ENCODE measurements at places on chromosomes 5 and 9.

DNA sequence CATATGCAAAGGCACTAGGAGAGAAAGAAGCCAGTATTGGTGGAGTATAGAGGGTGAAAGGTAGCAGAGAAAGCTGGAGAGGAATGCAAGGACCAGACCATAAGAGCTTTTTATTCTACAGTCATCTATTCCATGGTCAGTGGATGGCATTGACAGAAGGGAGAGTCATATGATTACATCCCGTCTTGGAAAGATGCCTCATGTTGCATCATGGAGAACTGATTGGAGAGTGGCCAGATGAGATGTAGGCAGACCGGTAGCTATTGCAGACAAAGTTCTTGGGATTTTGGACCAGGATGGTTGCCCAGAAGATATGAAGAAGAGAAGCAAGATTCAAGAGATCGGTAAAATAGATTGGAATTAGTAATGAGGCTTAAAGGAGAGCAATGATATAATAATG, 260.7 kb downstream of the CHSY3 start:
- no peak for DNase-seq
- no peaks in the 10 kb centered on the region for H3K36me3 ChIP-seq
- no peaks in the 10 kb centered on the region for H3K27me3 ChIP-seq
- H3K4me3 ChIP-seq = no peak overlapping the region
- H3K27ac ChIP-seq = no peak overlapping the region
- H3K4me1 ChIP-seq = no peaks in the 10 kb centered on the region

DNA sequence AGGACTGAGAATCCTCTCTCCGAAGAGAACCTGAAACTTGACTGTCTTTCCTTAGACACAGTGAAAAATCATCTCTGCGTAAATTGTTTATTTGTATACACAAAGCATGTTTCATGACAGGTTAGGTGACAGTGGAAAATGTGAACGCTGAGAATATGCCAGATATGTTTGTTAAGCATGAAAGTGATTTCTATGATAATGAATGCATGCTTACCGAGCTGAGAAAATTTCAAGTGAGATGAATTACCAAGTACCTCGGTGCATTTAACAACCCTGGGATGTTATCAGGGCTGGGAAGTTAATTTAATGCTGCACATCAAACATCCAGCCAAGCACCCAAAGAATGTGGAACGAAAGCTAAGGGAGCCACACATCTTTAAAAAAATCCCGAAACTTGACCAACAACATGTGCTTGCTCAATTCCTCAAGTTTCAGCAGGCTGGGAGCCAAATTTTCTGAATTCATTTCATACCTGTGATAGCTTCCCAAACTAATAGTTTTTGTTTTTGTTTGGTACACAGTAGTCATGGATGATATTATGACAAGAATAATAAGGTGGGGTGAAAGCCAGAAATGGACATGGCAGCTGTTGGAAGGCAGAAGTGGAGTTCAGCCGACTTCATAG, 336.9 kb downstream of the ARHGEF28 start:
- no peaks in the 10 kb centered on the region for H3K36me3 ChIP-seq
- no peaks in the 10 kb centered on the region for H3K27me3 ChIP-seq
- no peak for DNase-seq
- no peak overlapping the region for H3K27ac ChIP-seq
- H3K4me1 ChIP-seq = no peaks in the 10 kb centered on the region

DNA sequence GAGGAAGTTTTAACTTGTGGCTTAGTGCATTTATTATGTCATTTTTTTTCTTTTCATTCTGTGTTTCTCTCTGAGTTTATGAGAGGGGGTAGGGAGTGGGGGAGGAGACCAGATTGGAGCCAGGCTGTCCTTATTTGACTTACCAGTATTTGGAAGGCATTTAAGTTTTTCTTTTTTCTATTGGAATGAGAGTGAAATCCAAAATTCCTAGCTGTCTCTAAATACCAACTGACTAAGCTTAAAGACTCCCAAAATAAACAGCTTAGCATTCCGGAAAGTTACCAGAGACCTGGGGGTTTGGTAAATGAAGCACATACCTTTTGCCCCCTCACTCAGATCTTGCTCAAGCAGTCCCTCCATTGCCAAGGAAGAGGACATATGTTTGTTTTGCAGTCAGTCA, 581.9 kb upstream of the BRINP1 start:
- no peaks in the 10 kb centered on the region for H3K4me1 ChIP-seq
- no peaks in the 10 kb centered on the region for H3K36me3 ChIP-seq
- DNase-seq = no peak
- H3K27ac ChIP-seq = no peak overlapping the region
- H3K27me3 ChIP-seq = no peaks in the 10 kb centered on the region

- no peaks in the 10 kb centered on the region for H3K4me1 ChIP-seq
- H3K27me3 ChIP-seq = no peaks in the 10 kb centered on the region
- H3K36me3 ChIP-seq = no peaks in the 10 kb centered on the region
- H3K4me3 ChIP-seq = no peak overlapping the region
- no peak overlapping the region for H3K27ac ChIP-seq
Observed at GRCh38 chr9:117800389-117800788, 96.2 kb downstream of the TLR4 start.

GRCh38 chr9:93460689-93461413, 7.5 kb upstream of the FAM120AOS start:
- DNase-seq = no peak
- H3K27ac ChIP-seq = no peak overlapping the region
- H3K4me3 ChIP-seq = no peak overlapping the region
- no peaks in the 10 kb centered on the region for H3K36me3 ChIP-seq

DNA sequence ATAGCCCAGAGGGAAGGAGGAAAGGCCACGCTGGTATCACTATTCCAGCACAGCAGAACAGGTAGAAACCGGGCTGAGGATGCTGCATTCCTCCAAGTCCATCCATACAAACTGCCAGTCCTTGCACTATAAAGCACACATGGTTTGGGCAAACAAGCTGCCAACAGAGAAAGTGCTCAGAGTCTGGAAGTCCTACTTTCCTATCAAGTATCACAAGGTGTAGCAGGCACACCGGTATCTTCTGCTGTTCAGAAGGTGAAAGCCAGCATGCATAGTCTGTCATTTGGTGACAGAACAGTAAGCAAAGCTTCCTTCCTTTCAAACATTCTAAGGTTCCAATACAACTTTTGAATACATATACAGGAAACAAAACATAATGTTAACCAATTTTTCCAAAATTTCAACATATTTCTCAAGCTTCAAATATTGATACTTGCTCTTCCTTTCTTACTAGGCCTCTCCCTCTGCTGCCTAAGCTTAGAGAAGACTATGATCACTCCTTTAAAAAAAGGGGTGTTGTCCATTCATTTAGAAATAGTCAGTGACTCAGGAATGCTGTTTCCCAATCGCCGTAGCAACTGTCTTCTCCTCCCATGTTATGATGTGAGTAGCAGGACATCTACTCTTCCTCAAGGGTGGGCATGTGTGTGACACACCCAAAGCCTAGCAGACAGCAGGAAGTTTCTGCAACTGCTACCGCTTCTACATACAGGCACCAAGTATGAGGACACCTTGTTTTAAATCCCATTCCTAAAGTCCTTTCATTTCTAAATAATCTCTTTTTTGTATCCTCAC, 14.7 kb downstream of the DIAPH1 start:
- peak overlapping the region; percentile 2 for H3K4me3 ChIP-seq
- peaks cover 98% of the 10 kb centered on the region for H3K4me1 ChIP-seq
- H3K27me3 ChIP-seq = no peaks in the 10 kb centered on the region
- peak overlapping the region; percentile 72 for H3K27ac ChIP-seq
- no peak for DNase-seq

DNA sequence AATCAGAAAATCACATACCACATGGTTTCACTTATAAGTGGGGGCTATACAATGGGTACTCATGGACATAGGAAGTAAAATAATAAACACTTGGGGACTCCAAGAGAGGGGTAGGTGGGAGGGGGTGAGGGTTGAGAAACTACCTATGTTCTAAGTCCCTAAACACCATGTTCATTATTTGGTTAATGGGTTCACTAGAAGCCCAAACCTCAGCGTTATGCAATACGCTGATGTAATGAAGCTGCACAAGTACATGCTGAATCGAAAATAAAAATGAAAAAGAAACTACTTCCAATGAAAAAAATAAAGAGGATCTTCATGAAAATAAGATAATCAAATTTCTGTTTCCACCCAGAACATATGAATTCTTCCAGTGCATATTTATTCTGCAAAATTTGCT, 208.5 kb downstream of the TMEM161B start:
- H3K36me3 ChIP-seq = no peaks in the 10 kb centered on the region
- H3K27me3 ChIP-seq = no peaks in the 10 kb centered on the region
- H3K27ac ChIP-seq = no peak overlapping the region
- DNase-seq = no peak
- no peaks in the 10 kb centered on the region for H3K4me1 ChIP-seq
- H3K4me3 ChIP-seq = no peak overlapping the region

GRCh38 chr9:112322701-112323377, 10.6 kb downstream of the PTBP3 start:
- no peak overlapping the region for H3K27ac ChIP-seq
- no peaks in the 10 kb centered on the region for H3K36me3 ChIP-seq
- H3K4me1 ChIP-seq = peaks cover 57% of the 10 kb centered on the region
- no peak for DNase-seq
- no peaks in the 10 kb centered on the region for H3K27me3 ChIP-seq
- H3K4me3 ChIP-seq = no peak overlapping the region

- no peak overlapping the region for H3K27ac ChIP-seq
- no peak for DNase-seq
- H3K4me1 ChIP-seq = peaks cover 6% of the 10 kb centered on the region
- no peaks in the 10 kb centered on the region for H3K36me3 ChIP-seq
Observed at GRCh38 chr5:149646564-149646963, 65.3 kb downstream of the ARHGEF37 start.

- DNase-seq = no peak
- no peaks in the 10 kb centered on the region for H3K27me3 ChIP-seq
- no peak overlapping the region for H3K27ac ChIP-seq
- no peaks in the 10 kb centered on the region for H3K36me3 ChIP-seq
- no peak overlapping the region for H3K4me3 ChIP-seq
Observed at GRCh38 chr9:121313458-121314152, 45.6 kb downstream of the GSN start.

- peak; percentile 14 for DNase-seq
- H3K27me3 ChIP-seq = peaks cover 4% of the 10 kb centered on the region
- H3K4me3 ChIP-seq = no peak overlapping the region
Observed at GRCh38 chr9:136133191-136133958, 14.7 kb upstream of the TMEM250 start.

DNA sequence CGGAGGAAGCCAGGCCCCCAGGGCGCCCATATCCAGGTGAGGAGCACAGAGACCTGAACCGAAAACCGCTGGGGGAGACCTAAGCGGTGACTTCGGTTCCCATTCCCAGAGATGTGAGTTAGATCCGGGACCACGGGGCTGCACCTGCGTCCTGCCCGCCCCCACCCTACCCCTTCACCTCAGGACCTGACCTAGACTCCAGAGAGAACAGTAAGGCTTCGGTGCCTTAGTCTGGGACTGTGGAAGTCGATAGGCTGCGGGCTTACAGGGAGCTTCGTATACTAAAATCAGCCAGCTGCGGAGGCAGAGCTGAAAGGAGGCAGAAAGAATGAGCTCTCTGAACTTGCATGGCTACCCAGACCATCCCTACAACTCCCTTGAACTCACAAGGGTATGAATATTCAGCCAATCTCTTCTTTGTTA, 518 bp upstream of the FAM13B start:
- peak overlapping the region; percentile 98 for H3K27ac ChIP-seq
- H3K4me1 ChIP-seq = peaks cover 44% of the 10 kb centered on the region
- no peak for DNase-seq
- H3K27me3 ChIP-seq = no peaks in the 10 kb centered on the region
- H3K4me3 ChIP-seq = peak overlapping the region; percentile 83
- H3K36me3 ChIP-seq = no peaks in the 10 kb centered on the region

DNA sequence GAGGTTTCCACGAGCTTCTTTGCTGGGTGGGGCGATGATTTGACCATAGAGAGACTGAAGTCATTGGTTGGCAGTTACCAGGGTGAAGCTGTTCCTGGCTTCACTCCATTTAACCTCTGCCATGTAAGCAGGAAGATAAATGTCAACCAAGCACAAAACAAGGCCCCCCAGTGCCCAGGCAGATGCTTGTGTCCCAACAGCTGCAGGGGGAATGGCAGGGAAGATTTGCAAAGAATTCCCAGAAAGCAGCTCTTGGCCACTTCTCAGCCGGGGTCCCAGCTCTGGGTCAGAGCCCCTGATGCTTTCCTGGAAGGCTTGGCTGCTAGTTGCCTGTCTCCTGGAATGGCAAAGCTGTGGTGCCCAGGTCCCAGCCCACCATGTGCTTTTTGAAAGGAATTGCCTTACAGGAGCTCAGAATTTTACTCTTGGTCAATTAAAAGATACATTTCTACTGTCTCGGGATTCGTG, 383.4 kb downstream of the ENC1 start:
- no peak for DNase-seq
- H3K4me3 ChIP-seq = no peak overlapping the region
- no peaks in the 10 kb centered on the region for H3K4me1 ChIP-seq
- H3K27me3 ChIP-seq = no peaks in the 10 kb centered on the region
- H3K36me3 ChIP-seq = no peaks in the 10 kb centered on the region

Data from CD4-positive, alpha-beta memory T cell (primary cell).